Stimulated activated CD4-positive, alpha-beta T cell treated with anti-CD3 and anti-CD28 coated beads, Interleukin-2, amount 100 ng/mL, for 24 hours (primary cell): ENCODE measurements at places on chromosomes 13 and 19.
A peak's percentile ranks its signal among the peaks of the same experiment; 100 is the strongest.

GRCh38 chr13:51444922-51445321 lies 7.9 kb downstream of the INTS6 start:
- DNase-seq = no peak

DNA sequence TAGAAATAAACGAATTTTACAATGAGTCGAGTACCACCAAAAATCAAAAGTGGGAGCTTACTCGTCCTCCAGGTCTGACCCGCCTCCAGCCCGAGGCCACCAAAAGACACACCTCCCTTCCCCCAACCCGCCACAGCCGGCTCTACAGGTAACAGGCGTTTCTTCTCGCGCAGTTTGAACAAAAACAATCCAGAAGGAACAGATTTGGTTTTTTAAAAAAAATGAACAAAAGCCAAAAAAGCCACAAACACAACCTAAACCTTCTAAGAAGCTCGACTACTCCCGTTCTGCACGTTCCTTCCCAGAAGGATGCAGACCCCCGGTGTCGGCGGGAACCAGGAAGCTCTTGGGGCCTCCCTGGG lies 671 bp downstream of the ZDHHC20 start:
- peak; percentile 64 for DNase-seq

DNA sequence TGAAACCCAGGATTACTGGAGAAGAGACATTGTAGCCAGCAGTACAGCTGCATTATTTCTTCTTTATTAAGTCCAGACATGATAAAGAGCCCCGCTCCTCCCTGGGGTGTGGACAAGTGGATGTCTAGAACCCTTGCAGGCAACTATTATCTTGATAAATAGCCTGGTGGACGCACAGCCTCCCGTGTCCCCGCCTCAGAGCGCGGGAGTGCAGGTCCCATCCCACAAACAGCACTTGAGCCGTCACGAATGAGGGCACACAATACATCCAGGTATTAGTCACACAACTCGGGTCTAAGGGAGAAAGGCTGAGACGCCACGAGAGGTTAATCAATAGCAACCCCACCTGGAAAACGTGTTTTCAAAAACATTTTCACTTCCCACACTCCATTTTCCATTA lies 213.2 kb upstream of the SOX1 start:
- no peak for DNase-seq

DNA sequence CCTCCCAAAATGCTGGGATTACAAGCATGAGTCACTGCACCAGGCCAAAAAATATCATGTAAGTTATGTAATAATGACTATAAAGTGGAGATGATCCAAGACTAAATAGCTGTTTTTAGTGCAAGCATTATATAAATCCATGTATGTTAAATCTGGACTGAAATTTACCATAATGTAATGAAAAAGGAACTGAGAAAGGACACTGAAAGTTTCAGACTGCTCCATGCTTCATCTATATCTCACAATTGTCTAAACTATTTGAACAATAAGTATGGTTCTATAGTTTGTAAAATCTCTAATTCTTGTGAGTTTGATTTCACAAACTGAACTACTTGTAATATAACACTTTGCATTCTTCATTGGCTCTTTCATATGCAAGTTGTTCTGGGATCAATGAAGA lies 2299.5 kb downstream of the PCDH9 start:
- no peak for DNase-seq

- DNase-seq = no peak
Observed at GRCh38 chr13:24202215-24202614, 41.7 kb downstream of the SPATA13 start.

- DNase-seq = no peak
Observed at GRCh38 chr13:74687442-74688182, 553.4 kb upstream of the KLF12 start.

DNA sequence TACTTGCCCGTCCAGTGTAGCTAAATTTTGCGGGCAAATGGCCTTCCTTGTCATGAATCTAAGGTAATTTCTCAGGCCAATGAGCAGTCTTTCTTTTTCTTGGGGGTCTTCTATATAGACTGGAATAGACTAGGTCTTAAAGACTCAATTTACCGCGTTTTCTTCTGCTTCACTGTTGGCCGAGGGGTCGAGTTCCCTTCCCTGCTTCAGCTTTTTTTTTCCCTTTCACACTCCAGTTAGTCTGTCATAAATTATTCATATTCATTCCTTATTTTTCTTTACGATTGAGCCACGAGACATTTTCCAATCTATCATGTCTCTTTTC lies 276 bp downstream of the ALG11 start:
- no peak for DNase-seq

- DNase-seq = no peak
Observed at GRCh38 chr13:112573710-112574109, 14.2 kb downstream of the TUBGCP3 start.

DNA sequence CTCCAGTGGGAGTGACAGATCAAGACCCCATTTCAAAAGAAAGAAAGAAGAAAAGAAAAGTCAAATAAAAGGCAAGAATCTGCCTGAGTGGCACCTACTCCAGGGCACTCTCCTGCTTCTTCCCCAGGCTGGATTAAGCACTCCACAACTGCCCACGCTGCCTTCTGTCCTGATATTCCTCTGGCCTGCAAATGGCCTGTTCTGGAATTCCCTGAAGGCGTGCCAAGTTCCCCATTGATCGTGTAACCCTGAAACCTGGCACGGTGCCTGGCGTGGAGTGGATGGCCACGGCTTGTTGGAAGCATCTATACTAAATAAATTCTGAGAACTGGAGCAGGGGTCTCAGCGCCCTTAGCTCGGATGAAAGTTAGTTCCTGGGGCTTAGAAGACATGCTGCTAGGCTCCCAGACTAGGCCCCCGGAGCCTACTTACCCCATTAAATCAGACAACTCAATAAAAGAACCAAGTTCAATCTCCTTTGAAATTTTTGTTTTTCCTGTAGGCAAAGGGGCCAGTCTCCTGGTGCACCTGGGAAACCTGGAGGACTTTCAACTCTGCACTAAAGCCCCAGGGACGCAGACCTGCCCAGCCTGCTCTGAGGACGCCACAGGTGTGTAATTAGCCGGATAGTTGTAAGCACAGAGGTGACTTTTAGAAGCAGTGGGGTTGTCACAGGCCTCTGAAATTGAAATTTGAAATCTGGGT lies 21.9 kb downstream of the ANKRD27 start:
- DNase-seq = no peak

DNA sequence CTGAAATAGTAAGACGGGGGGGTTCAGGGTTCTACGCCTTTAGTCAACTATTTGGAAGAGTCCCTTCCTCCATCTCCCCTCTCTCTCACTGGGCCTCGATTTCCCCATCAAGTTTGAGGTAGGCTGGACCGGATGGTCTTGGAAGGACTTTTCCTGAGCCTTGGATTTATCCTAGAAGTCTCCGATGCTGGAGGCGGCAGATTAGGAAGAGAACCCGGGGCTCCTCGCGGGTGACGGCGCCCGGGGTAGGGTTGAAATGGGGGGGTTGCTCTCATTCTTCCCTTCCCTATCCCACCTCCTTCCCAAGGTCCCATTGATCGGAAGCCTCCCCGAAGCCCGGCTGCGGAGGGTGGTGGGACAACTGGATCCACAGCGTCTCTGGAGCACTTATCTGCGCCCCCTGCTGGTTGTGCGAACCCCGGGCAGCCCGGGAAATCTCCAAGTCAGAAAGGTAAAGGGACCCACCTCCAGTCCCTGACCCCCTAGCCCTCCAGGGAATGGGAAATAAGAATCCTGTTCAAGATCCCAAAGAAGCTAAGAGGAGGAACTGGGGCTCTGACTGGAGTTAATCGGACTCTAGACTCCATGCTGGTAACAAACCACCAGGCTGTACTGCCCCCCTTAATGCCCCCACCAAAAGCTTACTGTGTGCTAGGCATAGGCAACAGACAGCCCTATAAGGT lies 781 bp downstream of the QPCTL start:
- DNase-seq = peak; percentile 89

GRCh38 chr13:95226050-95226449 lies 75.2 kb downstream of the ABCC4 start:
- DNase-seq = no peak

DNA sequence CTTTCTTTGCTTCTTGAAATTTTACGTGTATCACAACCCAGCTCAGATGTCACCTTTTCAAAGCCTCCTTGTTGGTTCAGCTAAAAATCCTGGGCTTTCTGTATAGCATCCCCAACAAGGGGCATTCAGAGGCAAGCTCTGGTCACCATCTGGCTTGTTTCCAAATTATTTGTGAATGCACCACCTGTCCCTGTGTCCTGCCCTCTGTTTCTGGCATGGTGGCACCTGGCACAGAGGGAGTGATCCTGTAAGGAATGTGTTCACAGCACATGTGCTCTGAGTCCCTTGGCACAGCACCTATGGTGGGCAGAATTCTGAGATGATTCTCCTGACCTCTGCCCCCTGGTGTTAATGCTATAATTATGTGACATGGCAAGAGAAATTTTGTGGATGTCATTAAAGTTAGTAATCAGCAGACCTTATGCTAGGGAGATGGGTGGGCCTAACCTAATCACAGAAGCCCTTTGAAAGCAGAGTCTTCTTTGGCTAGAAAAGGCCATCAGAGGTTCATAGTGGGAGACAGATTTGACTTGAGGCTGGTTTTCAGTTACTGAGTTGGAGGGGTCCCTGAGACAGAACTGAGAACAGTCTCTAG lies 76.3 kb downstream of the ZNF429 start:
- no peak for DNase-seq

GRCh38 chr19:35061583-35062373 lies 20.3 kb downstream of the HPN start:
- no peak for DNase-seq

DNA sequence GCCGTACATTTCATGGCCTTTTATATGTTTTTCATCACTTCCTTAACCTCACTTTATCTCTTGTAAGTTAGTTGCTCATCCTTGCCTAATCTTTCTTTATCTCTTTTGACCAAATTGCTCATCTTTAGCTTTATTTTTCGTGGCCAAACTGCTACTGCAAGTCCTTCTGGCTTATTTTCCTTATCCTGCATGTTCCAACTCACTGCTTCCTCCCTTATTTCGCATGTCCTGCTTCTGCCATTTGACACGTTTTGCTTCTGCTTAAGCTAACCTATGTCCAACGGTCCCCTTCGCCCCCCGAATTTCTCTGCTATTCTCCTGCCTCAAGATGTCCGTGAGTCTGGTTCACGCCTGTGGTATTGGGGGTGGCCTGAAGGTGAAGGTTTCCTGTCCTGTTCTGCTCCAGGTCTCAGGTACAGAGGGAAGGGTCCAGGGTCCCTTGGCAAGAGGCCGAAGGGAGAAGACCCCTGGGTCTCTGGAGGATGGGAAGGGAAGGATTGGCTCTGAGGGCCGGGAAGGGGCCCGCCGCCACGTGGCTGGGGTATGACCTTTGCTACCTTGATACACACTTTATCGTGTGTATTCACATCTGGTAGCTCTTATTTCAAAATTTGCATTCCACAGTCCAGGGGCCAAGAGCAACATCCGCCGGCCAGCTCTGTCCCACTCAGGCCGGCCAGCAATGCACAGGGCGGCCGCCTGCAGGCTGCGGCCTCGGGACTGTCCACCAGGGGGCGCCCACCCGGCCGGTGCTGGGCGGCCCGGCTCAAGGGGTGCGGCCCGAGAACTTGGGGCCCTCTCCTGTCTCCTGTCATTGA lies 2.9 kb upstream of the C19orf85 start:
- peak; percentile 81 for DNase-seq

GRCh38 chr19:4061683-4062418 lies 4.8 kb downstream of the ZBTB7A start:
- DNase-seq = no peak

- no peak for DNase-seq
Observed at GRCh38 chr13:113417008-113417751, 36.1 kb downstream of the ADPRHL1 start.

GRCh38 chr13:30074431-30074830 lies 224.0 kb upstream of the UBL3 start:
- no peak for DNase-seq

GRCh38 chr13:26601669-26602068 lies 44.2 kb downstream of the WASF3 start:
- DNase-seq = no peak

DNA sequence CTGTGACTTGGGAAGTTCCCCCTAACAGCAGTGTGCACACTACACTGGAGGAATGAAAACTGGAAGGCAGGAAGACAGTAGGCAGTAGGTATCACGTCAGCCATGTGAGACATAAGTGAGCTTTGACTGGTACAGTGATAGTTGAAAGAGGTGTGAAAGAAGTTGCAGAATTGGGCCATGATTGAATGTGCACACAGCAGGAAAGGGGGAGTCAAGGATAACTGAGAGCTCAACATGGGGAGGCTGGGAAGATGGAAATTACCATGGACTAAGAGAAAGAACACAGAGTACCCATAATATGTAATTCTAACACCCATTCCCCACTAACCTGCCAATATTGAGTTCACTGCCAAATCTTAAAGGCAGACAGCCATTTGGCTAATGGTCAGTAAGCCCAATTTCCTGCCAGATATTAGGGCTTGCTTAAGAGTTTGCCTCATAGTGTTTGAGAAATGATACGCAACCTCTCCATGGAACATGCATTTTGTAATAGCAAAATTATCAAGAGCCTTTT lies 321.7 kb downstream of the DCT start:
- DNase-seq = no peak

DNA sequence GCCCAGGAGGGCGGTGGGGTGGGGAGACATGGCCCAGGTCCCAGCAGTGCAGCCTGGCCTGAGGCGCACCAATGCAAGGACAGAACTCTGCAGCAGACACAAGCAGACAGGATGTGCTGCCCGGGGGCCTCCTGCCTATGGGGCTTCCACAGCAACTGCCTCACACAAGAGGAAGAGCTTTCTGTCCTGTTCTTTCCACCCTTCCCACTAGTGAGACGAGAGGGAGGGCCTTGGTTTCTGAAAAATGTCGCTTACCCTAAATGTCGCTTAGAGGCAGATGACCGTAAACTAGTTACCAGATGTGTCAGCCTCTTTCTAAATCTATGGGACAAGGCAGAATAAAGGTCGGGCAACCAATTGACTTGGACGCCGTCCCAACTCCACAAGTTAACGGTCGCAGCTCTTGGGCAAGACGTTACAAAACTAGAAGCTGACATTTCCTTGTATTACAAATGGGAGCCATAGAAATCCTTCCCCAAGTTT lies at the start of gene LAIR1:
Gene LAIR1, minus strand, starts transcription at position 157 of the 483 bp plus-strand sequence. Its CDS starts 127 bp downstream, at position 30.
- peak; percentile 59 for DNase-seq

GRCh38 chr19:8500158-8500557 lies 2.3 kb downstream of the PRAM1 start:
- DNase-seq = no peak

- DNase-seq = no peak
Observed at GRCh38 chr13:109723046-109723445, 63.3 kb downstream of the IRS2 start.

GRCh38 chr19:15062036-15062435 lies 12.8 kb downstream of the CASP14 start:
- DNase-seq = no peak

DNA sequence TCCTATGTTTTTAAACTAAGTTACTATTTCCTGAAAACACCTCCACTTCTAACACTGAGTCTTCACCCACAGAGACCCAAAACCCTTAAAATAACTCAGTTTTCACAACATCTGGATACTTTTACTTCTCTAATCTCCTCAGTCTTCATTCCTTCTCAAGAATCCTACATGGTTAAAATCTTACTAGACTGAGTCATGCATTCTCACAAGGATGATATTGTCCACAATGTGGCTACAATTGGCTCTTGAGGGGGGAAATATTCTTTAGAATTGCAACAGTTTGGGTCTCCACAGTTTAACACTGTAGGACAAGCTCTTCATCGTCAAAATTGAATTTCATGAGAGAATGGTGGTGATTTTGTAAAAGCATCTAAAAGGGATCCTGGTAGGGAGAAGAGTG lies 397.1 kb downstream of the SLITRK5 start:
- no peak for DNase-seq
